ENCODE measurements at places on chromosomes 2 and 18.

DNA sequence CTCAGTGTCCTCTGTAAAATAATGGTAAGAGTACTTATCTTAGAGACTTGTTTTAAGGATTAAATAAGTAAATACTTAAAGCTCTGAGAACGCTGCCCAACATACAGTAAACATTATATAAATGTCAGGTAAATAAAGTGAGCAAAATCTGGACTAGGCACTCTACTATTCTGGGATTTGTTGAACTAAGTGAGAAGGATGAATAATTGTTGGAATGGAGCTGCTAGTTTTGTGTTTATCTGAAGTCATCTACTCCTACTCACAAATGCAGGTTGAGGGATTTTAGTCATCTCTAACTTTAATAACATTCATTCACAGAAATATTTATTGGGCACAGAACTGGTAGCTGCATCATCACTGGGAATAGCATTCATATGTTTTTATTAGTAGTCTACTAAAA, 103.4 kb downstream of the MEIS1 start:
- H3K27me3 ChIP-seq: no peaks in the 10 kb centered on the region
- H3K27ac ChIP-seq: no peak overlapping the region
- DNase-seq: no peak
- H3K4me3 ChIP-seq: no peak overlapping the region

GRCh38 chr2:235270956-235271355, 222.9 kb upstream of the AGAP1 start:
- no peak for DNase-seq
- H3K4me3 ChIP-seq: no peak overlapping the region
- H3K4me1 ChIP-seq: no peaks in the 10 kb centered on the region
- H3K27me3 ChIP-seq: no peaks in the 10 kb centered on the region

- H3K27ac ChIP-seq: no peak overlapping the region
- no peak overlapping the region for H3K4me3 ChIP-seq
- no peaks in the 10 kb centered on the region for H3K27me3 ChIP-seq
- peaks cover 8% of the 10 kb centered on the region for H3K4me1 ChIP-seq
Measured at GRCh38 chr2:233418761-233419546, 64.7 kb downstream of the DGKD start.

DNA sequence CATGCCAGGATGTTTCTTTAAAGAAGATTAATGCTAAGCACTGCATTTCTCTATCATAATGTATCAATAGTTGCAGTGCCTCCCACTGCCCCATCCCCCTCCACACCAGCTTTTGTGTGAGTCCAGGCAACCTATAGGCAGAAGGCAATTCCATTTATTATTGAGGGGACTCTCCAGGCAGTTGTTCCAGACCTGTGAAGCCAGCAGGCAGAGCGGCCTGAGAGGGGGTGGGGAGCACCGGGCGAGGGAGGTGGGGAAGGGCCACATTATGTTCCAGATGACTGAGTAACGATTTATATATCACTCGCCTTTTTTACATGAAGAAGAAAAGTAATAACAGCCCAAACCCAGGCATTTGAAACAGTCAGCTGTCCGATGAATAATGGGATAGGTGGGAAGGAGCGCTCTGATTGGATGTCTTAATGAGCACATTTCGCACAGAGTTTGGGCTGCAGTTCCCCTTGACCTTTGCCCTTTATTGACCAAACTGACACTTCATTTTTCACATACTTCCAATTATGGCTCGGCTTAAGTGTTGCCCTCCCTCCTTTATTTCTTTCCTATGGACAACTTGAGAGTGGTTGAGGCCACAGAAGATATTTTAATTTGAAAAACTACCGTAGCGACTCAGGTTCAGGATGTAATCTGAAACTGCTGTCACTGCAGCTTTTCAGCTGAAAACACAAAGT, 34.4 kb downstream of the MEIS1 start:
- H3K4me3 ChIP-seq: no peak overlapping the region
- H3K36me3 ChIP-seq: no peaks in the 10 kb centered on the region
- H3K27ac ChIP-seq: no peak overlapping the region
- no peaks in the 10 kb centered on the region for H3K4me1 ChIP-seq
- DNase-seq: no peak
- no peaks in the 10 kb centered on the region for H3K27me3 ChIP-seq

DNA sequence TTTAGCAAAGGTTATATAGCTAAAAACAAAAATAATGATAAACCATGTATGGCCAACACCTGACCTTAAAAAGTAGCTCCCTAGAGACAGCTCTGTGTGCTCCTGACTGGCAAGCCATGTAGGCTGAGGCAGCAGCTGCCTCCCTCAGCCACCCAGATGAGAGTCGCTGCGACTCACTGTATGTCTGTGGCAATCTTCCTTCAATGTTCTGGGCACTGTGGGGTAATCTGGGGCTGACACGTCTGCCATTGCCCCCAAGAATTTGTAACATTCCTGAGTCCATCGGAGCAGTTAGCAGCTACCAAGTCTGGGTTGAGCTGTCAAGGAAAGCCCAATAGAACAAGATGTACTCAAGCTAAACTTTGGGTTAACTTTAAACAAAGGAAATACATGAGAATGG, 106.4 kb upstream of the DAPL1 start:
- no peaks in the 10 kb centered on the region for H3K4me1 ChIP-seq
- H3K4me3 ChIP-seq: no peak overlapping the region
- no peak for DNase-seq
- no peak overlapping the region for H3K27ac ChIP-seq
- no peaks in the 10 kb centered on the region for H3K36me3 ChIP-seq
- H3K27me3 ChIP-seq: no peaks in the 10 kb centered on the region

DNA sequence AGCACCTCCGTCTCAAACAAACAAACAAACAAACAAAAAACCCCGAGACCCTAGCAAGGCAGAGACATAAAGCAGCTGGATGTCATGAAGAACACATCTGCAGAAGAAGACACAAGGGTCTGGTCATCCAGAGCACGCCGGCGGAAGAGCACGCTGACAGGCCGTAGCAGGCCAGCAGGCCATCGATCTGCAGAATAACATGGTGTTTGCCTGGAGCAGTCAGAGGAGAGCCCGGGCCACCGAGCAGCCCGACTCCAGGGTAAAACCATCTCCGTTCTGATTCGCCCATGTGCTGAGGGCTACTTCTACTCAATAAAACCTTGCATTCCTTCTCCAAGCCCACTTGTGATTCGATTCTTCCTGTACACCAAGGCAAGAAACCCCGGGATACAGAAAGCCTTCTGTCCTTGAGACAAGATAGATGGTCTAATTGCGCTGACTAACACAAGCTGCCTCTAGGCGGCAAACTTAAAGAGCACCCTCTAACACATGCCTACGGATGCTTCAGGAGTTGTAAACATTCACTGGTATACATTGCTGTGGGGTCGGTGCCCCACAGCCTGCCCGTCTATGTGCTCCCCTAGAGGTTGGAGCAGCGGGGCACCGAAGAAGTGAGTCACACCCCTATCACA, 549.8 kb upstream of the NRXN1 start:
- DNase-seq: no peak
- H3K4me1 ChIP-seq: no peaks in the 10 kb centered on the region
- H3K27me3 ChIP-seq: no peaks in the 10 kb centered on the region
- H3K27ac ChIP-seq: no peak overlapping the region

DNA sequence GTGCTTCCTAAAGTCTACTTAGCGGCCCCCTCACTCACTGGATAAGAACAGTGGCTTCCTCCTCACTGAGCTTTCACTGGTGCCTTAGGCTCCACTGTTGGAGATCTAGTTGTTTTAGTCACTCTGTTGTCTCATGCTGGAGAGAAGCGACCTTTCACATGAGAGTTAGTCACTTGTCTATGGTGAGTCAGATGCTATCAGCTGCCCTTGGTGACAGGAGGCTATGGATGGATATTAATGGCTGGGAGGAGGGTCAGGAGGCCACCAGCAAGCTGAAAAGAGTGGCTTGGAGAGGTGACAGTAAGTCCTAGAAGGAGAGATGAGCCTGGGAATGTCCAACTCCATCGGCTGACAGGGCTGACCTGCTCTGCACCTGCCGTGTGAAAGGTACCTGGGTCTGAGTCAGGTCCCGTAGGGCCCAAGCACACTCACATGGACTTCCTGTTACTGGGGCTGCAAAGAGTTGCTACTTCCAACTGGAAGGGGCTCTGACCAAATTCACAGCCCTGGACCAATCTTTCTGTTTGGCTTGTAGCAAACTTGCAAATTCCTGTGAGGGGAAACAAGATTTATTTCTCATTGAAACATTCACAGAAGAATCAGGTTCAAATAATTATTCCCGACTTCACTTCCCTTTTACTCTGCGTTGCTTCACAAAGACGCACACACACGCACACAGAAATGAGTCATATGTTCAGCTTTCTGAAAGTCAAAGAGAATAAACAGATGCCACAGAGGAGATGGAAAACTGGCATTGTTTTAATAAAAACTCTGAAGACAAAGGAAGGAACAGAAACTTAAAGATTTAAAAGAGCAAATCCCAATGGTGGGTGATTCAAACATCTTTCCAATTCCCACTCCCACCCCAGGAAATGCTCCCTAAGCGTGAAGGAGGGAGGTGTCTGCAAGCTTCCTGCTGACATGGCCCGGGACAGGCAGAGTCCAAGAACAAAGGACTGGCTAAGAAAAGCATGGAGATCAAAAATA, 203.5 kb upstream of the TWIST2 start:
- no peak overlapping the region for H3K27ac ChIP-seq
- H3K27me3 ChIP-seq: no peaks in the 10 kb centered on the region
- DNase-seq: no peak
- H3K4me1 ChIP-seq: no peaks in the 10 kb centered on the region

DNA sequence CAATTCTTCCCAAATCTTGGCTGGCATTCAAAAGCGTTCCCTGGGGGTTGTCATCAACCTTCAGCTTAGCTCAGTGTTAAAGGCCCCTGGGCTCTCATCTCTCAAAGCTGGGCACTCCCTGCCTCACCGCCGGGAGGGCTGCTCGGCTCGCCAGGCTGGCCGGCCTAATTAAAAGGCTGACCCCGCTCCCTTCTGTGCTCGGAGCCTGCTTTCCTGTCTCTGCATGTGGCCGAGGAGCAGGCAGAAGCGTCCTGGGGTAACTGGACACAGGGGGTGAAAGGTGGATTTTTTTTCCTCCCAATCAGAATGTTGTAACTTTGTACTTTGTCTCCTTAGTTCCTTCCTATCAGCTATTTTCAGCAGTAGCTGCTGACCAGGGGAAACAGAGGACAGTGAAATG, 231.1 kb downstream of the GBX2 start:
- no peak overlapping the region for H3K4me3 ChIP-seq
- peak; percentile 11 for DNase-seq
- no peaks in the 10 kb centered on the region for H3K27me3 ChIP-seq
- peaks cover 6% of the 10 kb centered on the region for H3K36me3 ChIP-seq

DNA sequence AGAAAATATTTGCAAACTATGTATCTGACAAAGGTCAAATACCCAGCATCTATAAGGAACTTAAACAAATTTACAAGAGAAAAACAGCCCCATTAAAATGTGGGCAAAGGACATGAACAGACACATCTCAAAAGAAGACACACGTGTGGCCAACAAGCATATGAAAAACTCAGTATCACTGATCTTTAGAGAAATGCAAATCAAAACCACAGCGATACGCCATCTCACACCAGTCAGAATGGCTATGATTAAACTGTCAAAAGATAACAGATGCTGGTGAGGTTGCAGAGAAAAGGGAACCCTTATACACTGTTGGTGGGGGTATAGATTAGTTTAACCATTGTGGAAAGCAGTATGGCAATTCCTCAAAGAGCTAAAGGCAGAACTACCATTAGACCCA, 64.3 kb upstream of the RBMS1 start:
- H3K27ac ChIP-seq: no peak overlapping the region
- H3K27me3 ChIP-seq: peaks cover 3% of the 10 kb centered on the region
- H3K4me1 ChIP-seq: no peaks in the 10 kb centered on the region
- H3K4me3 ChIP-seq: no peak overlapping the region
- H3K36me3 ChIP-seq: no peaks in the 10 kb centered on the region

DNA sequence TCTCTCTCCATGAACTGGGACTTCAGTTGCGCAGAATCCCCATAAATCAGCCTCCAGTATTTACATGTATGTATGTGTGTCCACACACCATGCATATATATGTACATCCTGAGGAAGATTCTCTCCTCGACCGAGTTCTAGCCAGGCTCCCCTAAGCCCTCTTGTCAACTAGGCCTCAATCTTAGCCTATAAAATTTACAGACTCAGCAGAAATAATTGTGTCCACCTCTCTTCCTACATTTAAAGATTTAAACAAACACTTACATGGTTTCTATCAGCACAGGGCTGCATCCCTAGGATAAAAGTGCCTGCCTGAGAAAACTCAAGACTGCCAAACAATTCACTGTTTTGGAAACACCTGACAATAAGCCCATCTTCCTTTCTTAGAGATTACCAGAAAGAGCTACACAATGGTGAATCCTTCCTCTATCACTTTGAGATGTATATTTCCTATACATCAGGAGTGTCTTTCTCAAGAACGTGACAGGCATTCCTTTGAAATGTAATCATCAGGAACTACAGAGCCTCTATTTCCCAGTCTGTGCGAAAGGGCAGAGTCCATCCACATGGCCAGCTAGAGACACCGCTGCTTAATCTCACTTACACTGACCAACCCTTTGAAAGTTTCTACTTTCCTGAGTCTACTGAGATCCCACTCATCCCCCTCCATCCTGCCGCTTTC, 39.5 kb downstream of the ZNF519 start:
- H3K36me3 ChIP-seq: peaks cover 19% of the 10 kb centered on the region
- no peak overlapping the region for H3K27ac ChIP-seq
- no peak for DNase-seq
- H3K27me3 ChIP-seq: no peaks in the 10 kb centered on the region
- H3K4me3 ChIP-seq: no peak overlapping the region

- no peak overlapping the region for H3K27ac ChIP-seq
- no peaks in the 10 kb centered on the region for H3K4me1 ChIP-seq
- peaks cover 9% of the 10 kb centered on the region for H3K36me3 ChIP-seq
- H3K4me3 ChIP-seq: no peak overlapping the region
- no peak for DNase-seq
Measured at GRCh38 chr2:160417745-160418397, 75.7 kb downstream of the RBMS1 start.

DNA sequence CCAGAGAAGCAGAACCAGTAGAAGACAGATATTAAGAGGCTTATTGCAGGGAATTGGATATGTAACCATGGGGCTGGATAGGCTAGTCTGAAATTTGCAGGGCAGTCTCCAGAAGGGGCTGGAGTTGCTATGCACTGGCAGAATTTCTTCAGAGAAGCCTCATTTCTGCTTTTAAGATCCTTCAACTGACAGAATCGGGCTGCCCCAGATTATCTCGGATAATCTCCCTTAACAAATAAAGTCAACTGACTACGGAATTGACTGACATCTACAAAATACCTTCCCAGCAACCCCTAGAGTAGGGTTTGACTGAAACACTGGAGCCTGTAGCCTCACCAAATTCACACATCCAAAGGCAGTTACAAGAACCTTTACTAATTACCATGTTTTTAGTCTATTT, 136.4 kb downstream of the SOCS6 start:
- H3K36me3 ChIP-seq: no peaks in the 10 kb centered on the region
- H3K4me1 ChIP-seq: peaks cover 3% of the 10 kb centered on the region
- no peak for DNase-seq
- H3K27me3 ChIP-seq: no peaks in the 10 kb centered on the region
- no peak overlapping the region for H3K4me3 ChIP-seq
- no peak overlapping the region for H3K27ac ChIP-seq

- no peak for DNase-seq
- no peak overlapping the region for H3K4me3 ChIP-seq
- H3K4me1 ChIP-seq: no peaks in the 10 kb centered on the region
- H3K36me3 ChIP-seq: peaks cover 25% of the 10 kb centered on the region
- no peak overlapping the region for H3K27ac ChIP-seq
- no peaks in the 10 kb centered on the region for H3K27me3 ChIP-seq
Measured at GRCh38 chr2:225064362-225064761, 22.1 kb upstream of the DOCK10 start.
